ENCODE measurements at places on chromosomes 16 and 17.
A peak's percentile ranks its signal among the peaks of the same experiment; 100 is the strongest.

- DNase-seq = no peak
Observed at GRCh38 chr16:10562361-10562899, 18.0 kb downstream of the EMP2 start.

- DNase-seq = no peak
Observed at GRCh38 chr17:74645010-74645409, 21.5 kb upstream of the CD300E start.

DNA sequence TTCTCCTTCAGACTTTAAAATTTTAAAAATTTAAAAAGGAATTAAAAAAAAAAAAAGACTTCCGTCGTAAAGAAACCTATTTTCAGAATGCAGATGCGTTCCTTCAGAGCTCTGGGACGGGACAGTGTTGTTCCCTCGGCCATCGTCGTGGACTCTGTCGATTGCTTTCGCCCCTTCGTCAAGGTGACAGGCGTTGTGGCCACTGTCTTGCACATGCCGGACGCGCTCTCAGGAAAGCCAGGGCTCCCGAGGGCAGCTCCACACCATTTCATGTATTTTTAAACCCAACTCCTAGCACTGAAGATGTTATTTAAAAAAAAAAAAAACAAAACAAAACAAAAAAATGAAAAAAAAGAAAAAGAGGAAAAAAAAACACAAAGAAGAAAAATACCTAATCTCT lies 22.3 kb downstream of the TMC6 start:
- DNase-seq = no peak

DNA sequence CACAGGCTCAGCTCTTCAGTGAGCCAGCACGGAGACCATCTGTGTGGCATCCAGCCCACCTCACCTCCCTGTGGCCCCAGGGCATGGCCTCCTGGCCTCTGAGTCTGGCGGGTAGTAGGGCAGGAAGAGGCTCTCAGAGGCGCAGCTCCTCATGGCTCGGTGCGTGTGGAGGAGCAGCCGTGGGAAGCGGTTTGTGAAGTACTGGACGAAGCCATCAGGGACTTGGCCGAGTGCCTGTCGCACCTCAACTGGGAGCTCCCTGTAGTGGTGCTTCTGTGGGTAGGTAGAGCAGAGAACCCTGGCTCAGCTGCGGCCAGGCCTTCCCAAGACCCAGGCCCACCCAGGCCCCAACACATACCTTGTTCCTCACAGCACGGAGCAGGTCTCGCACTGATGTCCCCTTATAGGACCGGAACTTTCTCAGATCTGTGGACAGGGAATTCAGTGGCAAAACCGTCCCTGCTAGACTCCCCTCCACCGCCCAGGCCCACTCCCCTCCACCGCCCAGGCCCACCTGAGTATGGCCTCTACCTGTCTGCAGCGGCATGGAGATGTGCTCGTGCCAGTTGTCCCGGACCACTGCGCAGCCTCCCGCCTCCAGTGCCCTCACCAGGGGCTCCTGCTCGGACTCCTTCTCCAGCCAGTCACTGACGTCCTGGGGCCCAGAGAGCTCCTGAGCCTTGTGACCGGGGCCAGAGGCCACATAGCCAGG lies 12.2 kb downstream of the PLK1 start:
- no peak for DNase-seq

DNA sequence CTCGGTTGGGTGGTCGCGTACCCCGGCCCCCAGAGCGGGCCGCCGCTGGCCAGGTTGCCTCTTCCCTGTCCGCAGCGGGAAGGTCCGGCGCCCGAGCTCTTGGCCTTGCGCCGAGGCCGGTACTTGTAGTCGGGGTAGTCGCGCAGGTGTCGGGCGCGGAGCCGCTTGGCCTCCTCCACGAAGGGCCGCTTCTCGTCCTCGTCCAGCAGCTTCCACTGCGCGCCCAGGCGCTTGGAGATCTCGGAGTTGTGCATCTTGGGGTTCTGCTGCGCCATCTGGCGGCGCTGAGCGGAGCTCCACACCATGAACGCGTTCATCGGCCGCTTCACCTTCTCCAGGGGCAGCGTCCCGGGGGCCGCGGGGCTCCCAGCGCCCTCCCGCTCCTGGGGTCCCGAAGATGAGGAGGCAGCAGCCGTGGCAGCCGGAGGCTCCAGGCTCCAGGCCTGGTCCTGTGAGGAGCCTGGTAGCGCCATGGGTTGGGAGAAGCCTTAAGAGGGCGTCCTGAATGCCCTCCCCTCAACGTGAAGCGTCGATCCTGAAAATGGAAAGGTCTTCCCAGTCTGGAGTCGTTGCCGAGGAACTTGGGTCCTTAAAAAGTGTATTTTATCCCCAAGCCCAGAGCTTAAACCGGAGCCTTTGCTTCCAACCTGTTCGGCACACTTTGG lies 558 bp downstream of the SOX15 start:
- peak; percentile 62 for DNase-seq

GRCh38 chr16:12791340-12791739 lies 12.3 kb downstream of the CPPED1 start:
- no peak for DNase-seq

- DNase-seq = no peak
Observed at GRCh38 chr17:17044846-17045561, 2.7 kb downstream of the MPRIP start.

GRCh38 chr17:28811651-28812090 lies 30.9 kb downstream of the FAM222B start:
- DNase-seq = no peak

GRCh38 chr17:57117798-57118197 lies 32.8 kb downstream of the AKAP1 start:
- DNase-seq = no peak
